ENCODE measurements at places on chromosomes 11 and 22.

DNA sequence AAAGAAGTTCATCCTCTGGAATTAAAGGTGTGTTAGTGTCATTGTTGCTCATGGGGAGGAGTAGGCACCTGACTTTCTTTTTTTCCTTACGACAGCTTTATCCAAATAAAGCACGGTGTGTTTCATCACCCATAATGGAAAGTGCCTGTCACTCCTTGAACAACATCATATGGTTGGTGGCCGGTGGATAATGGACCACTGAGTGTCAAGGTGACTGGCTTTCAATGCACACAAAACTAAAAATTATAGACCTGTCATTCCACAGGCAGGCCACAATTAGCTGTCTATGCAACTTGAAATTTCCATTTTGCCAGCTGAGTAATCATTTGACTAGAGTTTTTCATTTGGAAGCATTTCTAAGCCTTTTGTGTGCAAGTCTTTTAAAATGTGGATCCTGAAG is 45.0 kb upstream of the MPPED2 start:
- DNase-seq: no peak

DNA sequence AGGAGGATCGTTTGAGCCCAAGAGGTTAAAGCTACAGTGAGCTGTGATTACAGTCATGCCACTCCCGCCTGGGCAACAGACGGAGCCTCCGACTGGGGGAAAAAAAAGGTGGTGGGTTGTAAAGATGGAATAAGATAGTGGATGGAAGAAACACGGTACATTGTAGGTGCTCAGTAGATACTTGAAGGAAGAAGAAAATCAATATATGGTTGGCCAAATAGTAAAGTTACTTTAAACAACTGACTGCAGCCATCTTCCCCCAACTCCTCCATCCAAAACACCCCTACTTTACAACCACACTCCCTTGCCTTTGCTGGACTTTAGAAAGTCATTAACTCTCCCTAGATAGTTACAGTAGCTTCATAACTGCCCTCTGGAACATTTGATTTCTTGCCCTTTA is 2.5 kb upstream of the NUP98 start:
- DNase-seq: no peak

DNA sequence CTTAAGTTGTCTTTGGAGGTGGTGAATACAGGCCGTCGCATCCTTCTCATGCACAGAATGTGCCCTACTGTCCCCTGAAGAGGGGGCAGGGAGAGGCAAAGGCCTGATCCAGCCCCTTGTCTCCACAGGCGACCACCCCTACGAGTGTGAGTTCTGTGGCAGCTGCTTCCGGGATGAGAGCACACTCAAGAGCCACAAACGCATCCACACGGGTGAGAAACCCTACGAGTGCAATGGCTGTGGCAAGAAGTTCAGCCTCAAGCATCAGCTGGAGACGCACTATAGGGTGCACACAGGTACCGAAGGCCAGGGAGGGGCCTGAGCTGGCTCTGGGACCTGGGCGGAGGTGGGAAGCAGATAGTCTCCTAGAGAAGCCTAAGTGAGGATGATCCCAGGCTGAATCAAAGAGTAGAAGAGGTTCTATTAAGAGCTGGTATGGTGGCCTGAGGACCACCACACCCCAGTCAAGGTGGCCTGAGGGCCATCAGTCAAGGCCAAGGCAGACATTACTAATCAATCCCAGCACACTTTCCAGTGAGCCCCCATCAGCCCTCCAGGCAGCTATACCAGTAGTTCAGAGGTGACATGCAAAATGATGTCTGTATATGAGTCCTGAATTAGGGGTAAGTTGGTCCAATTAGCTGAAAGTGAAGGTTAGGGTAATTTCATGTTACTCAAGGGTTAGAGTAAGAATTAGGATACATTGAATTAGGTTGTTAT is 49.0 kb upstream of the NNMT start:
- DNase-seq: no peak

- DNase-seq: no peak
Measured at GRCh38 chr11:65165410-65166317, 4.4 kb upstream of the SPDYC start.

GRCh38 chr22:20212754-20213699 is 55.1 kb downstream of the RTN4R start:
- no peak for DNase-seq

GRCh38 chr11:44226490-44226889 is 83.4 kb downstream of the ALX4 start:
- no peak for DNase-seq

GRCh38 chr11:45332276-45332934 is 46.3 kb upstream of the SYT13 start:
- no peak for DNase-seq
